ENCODE measurements at places on chromosomes 12 and 14.

DNA sequence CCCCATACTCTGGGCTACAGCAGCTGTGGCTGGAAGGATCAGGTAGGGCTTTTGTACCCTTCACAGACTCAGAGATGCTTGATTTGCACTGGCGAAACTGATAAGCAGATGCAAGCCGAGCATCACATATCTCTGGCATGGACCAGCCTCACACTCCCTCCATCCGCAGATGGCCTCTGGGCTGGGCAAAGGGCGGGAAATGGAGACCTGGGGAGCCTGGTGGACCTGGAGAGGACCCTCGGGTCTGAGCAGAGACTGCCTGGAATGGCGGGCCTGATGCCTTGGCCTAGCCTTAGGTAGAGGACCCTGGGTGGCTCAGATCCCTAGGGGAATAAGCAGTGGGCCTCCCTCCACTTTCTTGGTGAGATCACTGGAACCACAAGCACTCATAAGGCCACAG is 53.2 kb downstream of the GALNT16 start:
- no peak for DNase-seq

DNA sequence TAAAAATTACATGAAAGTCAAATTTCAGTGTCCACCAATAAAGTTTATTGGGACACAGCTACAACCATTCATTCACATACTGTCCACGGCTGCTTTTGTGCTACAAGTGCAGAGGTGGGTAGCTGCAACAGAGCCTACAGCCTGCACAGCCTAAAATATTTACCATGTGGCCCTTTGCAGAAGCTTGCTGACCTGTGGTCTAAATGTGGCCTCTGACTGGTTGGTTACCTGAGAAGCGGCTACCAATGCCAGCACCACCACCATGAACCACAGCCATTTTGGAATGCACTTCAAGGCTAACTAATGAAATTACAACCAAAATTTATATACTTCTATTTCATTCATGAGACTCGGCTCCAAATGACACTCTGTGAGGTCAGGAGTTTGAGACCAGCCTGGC is 58.6 kb downstream of the NT5DC3 start:
- no peak for DNase-seq

DNA sequence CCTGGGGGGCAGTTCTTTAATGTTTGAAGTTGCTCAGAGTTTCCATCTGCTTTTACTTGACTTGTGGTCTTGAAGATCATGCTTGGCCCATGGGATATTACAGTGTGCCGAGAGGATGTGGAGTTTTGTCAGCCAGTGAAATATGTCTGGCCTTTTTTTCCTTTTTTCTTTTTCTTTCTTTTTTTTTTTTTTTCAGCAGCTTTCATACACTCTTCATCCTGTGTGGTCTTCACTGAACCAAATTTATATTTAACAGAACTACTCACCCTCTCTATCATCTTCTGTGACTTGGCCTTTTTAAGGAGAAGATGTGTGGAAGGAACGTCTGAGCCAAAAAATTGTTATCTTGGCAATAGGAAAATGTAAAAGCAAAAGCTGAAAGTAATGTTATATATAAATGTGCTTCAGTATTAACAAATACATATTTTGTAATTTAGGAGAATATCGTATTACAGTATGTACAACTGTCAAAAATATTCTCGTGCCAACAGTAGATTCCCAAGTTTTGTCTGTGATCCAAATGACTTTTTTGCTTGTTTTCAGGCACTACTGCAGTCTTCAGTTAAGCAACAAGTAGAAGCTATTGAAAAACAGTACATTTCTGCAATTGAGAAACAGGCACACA is 200.6 kb downstream of the CCDC91 start:
- no peak for DNase-seq

DNA sequence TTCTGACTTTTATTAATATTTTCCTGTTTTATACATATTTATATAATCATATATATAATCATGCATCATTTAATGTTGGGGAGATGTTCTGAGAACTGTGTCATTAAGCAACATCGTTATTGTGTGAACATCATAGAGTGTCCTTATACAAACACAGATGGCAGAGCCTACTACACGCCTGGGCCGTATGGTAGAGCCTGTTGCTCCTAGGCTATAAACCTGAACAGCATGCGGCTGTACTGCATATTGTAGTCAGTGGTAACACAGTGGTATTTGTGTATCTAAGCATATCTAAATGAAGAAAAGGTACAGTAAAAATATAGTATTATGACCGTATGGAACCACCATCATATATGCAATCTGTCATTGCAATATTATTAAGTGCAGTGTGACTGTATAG is 44.7 kb upstream of the BCL7A start:
- DNase-seq, result no peak

DNA sequence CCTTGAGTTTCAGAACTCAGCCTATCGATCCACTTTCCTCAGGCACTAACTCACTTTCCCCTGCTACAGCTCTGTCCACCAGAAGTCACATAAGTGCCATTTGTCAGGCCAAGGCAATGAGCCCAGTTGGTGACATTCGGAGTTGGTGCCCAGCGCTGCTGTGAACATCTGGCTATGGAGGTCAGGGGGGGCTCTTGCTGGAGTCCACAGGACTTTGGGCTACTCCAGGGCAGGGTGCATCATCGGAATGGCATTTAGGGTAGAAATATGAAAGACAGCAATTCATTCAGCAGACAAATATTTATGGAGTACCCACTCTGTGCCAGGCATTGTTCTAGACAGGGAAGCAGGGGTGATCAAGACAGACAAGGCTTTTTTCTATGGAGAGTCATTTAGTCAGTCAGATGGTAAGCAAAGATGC is 1.5 kb upstream of the PPP1CC start:
- no peak for DNase-seq

DNA sequence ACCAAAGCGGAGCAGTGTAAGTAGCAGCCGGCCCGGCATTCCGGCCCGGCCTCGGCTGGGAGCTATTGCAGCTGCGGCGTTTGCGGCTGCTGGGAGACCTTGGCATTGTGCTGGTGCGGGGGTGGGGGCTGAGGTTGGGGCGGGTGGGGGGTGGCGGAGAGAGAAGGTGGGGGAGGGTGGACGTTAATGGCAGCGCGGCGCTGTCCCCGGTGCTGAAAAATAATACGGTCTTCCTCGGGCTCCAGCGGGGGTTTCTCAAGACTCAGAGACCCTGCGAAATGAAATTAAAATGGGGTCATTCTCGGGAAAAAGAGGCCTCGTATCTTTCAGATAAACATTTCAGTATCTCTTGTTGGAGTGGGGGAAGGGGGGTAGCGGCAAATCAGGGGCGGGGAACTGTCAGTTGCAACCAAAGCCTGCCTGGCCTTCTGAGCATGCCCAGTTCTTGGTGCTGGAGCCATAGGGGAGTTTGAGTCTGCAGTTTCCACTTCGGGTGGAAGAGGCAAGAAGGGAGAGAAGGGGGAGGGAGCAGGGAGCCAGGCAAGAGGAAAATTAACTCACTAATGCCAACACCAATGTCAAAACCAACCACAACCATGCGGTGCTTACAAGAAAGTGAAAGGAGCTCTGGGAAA is 414 bp downstream of the UNC79 start:
- no peak for DNase-seq

Data from stimulated activated CD8-positive, alpha-beta memory T cell treated with anti-CD3 and anti-CD28 coated beads, Interleukin-7, amount 100 ng/mL, for 1 hour (primary cell).